ENCODE measurements at places on chromosomes 4 and X. TPM values are rescaled to one million over a fixed set of nuclear protein-coding genes. Genes with fewer than 3 reads are reported as not detected.

- no peak for DNase-seq
Observed at GRCh38 chr4:10962246-10962645, 277.7 kb upstream of the CLNK start.

Gene PAGE4
- not detected for total RNA-seq

DNA sequence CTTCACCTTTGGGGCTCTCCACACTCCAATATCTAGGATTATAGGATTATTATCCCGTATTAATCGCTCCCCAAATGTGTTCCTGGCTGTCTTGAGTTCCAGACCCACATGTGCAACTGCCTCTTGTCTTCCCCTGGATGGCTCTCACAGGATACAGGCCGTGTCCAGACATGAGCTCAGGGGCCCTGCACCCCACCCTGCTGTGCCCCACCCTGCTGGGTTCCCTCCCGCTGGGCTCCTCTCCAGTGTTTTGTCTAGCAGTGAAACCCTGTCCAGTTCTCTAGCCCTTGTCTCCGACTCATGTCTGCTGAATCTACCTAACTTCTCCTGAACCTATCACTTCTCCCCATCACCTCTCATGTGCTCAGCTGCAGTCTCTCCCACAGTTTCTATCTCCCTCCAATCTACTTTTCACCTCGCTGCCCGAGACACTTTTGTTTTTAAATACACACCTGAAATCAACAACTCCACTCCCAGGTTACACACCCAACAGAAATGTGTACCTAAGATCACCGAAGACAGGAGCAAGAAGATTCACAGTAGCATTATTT is 2.0 kb downstream of the RNF212 start:
- no peak for DNase-seq

Gene GAGE12H
- total RNA-seq = not detected

GRCh38 chrX:154056770-154057241 is 37.1 kb upstream of the IRAK1 start:
- DNase-seq = no peak

DNA sequence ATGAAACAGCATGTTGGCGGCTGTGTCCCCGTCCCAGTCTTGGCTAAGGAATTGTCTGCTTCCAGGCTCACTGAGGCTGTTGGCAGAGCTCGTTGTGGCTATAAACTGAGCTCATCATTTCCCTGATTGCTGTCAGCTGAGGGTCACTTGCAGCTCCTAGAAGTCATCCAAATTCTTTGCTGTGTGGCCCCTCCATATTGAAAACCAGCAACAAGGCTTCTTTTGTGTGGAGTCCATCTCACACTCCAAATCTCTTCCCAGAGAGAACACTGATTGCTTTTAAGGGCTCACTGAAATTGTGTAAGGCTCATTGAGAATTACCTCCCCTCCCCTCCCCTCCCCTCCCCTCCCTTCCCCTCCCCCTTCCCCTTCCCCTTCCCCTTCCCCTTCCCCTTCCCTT is 23.3 kb downstream of the TBC1D14 start:
- no peak for DNase-seq

Gene OCRL
- 7.5 TPM for total RNA-seq

DNA sequence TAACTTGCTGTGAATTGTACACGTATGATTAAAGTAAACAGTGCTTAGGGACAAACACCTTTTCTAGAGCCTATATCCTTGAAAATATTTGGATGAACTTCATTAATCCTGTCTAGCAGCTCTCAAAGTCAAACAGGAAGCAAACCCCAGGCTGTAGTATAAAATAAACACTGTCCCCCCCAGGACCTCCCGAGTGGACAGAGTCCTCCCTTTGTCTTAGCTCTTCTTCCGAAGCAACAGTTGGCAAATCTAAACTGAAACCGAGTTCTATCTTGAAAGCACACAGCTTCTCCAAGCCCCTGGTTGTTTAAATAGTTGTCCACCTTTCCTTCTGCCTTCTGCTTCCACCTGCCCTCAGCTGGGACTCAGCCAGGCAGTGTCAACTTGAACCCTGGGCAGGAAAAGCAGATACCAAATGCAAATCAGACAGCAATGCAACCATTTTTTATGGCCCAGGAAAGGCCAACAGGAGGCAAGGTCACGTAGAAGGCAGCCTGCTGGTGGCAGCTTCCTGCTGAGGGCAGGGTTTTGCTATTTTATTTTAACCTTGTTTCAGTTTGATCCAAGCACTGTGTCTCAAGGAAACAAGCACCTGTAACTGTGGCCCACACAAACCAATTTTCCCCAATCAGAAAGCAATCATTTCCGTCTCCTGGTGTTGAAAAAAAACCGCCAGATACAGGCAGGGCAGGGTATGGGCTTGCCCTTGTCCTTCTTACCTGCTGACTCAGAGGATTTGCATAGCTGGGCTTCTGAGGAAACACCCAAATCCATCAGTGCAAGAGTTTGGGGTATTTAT is 110.3 kb upstream of the KIT start:
- no peak for DNase-seq

Gene PAGE5
- 0.67 TPM for total RNA-seq

Gene GUCY1B1
- total RNA-seq = 0.39 TPM

Gene SPANXA1
- not detected for total RNA-seq

Gene NSDHL
- total RNA-seq = 18.4 TPM

- no peak for DNase-seq
Observed at GRCh38 chr4:7903791-7904516, 35.7 kb downstream of the AFAP1 start.

- DNase-seq = no peak
Observed at GRCh38 chr4:2943364-2944090, 19.7 kb downstream of the NOP14 start.

DNA sequence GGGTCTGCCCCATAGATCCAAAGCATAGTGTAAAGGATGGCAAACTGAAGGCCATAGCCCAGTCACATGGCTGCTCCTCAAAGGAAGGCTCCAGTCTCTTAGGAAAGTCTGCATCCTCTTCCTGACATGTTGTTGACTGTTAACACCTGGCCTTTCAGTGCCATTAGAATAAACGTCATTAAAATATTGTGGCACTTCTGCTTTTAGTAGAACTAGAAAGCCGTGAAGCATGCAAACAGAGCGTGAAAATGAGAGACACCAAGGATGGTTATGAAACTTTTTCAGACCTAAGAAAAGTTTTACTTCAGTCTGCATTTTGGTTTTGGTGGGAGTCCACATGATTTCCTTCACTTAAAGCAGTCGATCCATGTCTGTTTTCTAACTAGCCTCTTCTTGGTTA is 41.1 kb upstream of the AFF2 start:
- peak; percentile 12 for DNase-seq

Gene SFRP2
- total RNA-seq = not detected

Gene ASB12
- 0.18 TPM for total RNA-seq

- DNase-seq = no peak
Observed at GRCh38 chr4:101693842-101694398, 96.6 kb upstream of the BANK1 start.

DNA sequence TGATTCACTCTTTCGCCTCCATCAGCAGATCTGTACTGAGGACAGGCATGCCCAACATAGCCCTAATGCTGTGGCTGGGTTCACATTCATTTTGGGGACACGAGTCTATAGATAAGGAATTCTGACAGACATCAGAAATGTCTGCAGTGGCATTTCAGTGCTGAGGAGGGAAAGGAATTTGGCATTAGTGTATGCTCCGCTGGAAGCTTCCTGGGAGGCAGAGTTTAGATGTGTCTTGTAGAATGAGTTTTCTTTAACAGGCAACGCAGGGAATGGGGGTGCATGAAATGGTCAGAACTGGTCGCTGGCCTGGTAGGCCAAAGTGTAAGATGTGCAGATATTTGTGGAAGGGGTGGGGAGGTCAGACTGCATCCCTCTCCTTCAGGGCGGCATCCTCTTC is 43.5 kb upstream of the ZNF518B start:
- no peak for DNase-seq

GRCh38 chr4:125781651-125782050 is 466.9 kb downstream of the FAT4 start:
- no peak for DNase-seq

Gene BMP3
- 0.04 TPM for total RNA-seq

Gene SPON2
- total RNA-seq = 2.2 TPM
